ENCODE measurements at places on chromosomes 4 and X. TPM values are rescaled to one million over a fixed set of nuclear protein-coding genes. Genes with fewer than 3 reads are reported as not detected.

GRCh38 chr4:12633053-12633651, 851.0 kb downstream of the RAB28 start:
- peak; percentile 8 for DNase-seq

GRCh38 chr4:127545271-127545670, 87.5 kb upstream of the INTU start:
- DNase-seq: no peak

DNA sequence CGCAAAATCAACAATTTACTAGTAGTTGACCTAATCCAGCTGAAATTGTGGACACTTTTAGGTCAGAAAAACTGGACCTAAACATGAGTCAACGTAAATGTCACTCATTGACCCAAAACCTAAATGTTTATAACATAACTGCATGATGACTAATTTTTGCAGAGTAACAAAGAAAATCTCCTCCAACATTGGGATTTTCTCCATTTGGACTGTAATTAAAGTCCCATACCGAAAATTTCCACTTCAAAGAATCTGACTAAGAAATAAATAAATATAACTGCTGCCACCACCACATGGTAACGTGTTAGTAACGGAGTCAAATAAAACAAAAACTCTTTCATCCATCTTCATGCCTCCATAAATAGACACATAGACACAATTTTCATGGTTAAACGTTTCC, 1.9 kb downstream of the ADGRA3 start:
- DNase-seq: no peak

DNA sequence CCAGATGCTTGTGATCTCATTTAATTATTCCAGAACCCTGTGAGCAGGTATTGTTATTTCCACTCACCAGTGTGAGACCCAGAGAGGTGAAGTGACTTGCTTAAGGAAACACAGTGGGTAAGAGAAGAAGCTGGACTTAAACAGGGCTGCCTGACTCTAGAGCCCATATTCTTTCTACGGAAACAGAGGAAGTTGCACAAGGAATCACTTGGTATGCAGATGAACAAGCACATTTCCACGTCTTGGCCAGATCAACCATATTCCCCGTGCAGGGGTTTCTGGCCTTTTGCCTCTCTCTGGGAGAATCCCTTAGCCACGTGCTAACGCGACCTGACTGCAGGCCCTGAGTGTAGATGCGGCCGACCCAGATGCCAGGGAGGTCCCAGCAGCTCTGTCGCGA, 195.5 kb upstream of the ATP6AP2 start:
- no peak for DNase-seq

DNA sequence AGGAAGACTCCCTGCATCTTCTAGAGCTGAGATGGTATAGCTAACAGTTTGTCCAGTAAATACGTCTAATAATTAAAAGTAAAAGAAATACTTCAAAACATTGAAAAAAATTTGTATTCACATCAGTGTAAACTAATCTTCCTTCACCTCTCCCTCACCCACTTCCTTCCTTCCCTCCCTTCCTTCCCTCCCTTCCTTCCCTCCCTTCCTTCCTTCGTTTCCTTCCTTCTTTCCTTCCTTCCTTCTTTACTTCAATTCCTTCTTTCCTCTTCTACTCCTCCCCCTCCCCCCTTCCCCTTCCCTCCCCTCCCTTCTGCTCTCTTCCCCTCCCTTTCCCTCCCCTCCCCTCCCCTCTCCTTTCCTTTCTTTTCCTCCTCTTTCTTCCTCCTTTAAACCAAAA, 103.7 kb downstream of the POU4F2 start:
- no peak for DNase-seq

GRCh38 chr4:1246901-1247863, 1.7 kb downstream of the CTBP1 start:
- DNase-seq: no peak

DNA sequence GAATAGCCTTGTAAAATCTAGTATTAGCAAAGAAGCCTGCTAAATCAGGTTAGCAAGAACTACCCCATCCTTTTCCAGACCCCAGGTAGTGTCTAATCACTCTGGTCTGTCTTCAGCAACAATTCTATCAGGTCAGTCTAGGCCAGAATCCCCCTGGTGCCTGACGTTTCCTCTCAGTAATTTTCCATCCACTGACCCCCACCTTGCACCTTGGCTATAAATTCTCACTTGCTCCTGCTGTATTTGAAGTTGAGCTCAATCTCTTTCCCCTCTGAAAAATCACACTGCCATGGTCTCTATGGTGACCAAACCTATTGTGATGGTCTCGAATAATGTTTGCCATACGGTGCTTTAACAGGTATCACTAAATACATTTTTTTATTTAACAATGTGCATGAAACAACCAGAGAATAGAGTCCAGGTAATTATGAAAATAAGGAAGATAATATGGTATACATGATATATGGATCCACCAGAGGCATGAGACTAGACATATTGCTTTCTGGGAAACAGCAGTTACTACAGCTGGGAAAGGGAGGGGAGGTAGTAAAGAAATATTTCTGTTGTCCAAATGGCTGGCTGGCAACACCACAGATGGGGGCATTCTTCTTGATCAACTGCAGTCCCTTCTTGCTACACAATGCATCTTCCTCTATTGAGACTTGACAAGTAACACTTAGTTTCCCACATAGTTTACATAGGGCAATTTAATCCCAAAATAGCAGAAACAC, 33.8 kb downstream of the CXCL1 start:
- DNase-seq: no peak

DNA sequence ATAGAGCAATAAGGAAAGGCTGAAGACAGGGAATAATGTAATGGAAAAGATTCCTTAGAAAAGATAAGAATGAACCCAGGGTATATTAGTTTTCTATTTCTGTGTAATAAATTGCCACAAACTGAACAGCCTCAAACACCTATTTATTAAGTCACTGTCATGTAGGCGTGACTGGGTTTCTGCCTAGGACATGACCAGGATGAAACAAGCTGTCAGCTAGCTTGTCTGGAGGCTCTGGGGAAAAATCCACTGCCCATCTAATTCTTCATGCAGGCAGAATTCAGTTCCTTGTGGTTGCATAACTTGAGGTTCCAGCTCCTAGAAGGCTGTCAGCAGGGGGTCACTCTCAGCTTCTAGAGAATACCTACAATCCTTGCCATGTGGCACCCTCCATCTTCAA, 277.7 kb downstream of the TMA16 start:
- no peak for DNase-seq

DNA sequence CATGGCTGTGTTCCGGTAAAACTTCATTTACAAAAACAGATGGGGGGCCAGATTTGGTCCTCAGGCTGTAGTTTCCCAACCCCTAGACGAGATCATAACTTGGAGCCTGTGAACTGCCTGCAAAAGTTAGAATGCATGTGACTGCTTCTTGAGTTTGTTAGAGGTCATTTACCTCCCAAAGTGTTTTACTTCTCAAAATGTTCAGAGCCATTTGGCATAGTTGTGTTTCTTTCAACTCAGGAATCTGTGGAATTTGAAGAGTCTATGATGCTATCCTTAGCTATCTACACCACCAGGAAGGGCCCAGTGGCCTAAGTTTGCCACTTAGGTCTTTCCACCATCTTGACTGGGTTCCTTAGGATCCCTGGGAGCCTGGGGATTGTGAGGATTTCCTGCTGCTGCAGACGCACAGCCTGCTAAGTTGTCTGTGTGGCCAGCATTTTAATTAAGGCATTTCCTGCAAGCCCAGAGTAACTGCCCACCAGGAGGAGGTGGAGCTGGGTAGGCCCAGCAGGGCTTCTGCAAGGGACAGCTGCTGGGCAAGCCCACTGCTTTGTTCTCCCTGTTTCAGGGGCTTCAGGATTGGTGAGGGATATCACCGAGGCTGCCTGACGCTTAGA, 53.1 kb downstream of the CCNI start:
- DNase-seq: no peak

- peak; percentile 6 for DNase-seq
Observed at GRCh38 chr4:2938906-2939305, 24.3 kb downstream of the NOP14 start.

GRCh38 chr4:152369203-152369901, 166.5 kb downstream of the FBXW7 start:
- no peak for DNase-seq

GRCh38 chrX:3191201-3191600, 149.9 kb downstream of the ARSF start:
- no peak for DNase-seq

GRCh38 chr4:132646186-132646585, 502.9 kb upstream of the PCDH10 start:
- DNase-seq: no peak

DNA sequence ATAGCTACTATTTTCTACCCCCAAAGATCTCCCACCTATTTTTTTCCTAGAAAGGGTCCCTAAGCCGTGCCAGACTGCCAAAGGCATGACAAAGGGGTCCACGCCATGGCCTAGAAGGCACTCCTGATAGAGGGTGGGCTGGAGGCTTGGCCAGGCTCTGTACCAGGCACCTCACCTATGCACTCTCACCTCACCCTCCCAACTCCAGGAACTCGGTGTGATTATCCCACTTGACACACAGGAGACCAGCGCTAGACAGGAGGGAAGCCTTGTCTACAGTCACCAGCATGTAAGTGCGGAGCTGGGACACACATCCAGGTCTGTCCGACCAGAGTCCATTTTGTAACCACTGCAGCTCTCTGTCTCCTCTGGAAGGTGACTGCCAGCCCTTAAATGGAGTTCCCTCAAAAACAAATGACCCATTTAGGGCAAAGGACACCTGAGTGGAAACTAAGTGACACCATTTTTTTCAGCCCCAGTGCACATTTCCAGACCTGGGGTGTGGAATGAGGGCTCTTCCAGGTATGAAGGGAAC, 106.4 kb downstream of the RTL5 start:
- no peak for DNase-seq

DNA sequence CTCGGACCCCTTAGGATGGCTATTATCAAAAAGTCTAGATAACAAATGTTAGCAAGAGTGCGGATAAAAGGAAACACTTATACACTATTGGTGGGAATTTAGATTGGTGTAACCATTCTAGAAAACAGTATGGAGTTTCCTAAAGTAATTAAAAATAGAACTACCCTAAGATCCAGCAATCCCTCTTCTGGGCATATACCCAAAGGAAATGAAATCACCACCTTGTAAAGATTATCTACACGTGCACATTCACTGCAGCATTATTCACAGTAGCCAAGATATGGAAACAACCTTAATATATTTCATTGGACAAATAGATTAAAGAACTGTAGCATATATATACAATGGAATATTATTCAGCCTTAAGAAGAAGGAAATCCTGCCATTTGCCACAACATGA, 462.4 kb downstream of the IQCM start:
- no peak for DNase-seq

DNA sequence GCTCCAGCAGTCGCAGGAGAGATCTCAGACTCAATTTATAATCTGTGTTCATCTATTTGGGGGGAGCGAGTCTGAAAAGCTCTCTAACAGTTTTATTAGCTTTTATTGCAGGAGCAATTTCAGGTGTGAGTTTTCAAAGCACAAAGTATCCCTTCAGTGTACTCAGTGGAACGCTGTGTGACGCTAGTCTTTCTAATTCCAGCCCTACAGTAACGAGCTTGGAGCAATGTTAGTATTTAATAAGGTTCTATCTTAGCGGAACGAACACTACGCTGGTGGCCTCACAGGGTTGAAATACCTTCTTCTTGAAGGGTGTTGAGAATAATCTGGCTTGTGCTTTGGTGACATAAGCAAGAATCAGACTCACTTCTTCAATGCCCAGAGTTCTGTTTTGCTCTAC, 8.4 kb downstream of the HS3ST1 start:
- DNase-seq: no peak

DNA sequence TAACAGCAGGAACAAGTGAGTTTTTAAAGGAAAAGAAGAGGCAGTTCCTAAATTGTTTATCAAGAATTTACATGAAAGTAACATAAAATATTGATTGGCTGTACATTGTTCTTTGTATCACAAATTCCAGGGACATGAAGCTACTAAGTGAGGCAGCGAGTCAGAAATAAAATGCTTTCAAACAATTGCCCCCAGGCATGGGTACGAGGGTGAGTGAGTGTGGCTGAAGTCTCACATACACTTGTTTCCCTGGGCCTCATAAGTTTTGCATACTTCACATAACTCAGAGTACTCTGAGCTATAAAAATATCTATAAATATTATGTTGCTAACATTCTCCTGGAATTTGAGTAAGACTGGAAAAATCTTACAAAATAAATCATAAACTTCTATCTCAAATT, 511.6 kb upstream of the PRKX start:
- no peak for DNase-seq

- DNase-seq: no peak
Observed at GRCh38 chr4:99504804-99505502, 5.9 kb upstream of the C4orf17 start.

GRCh38 chrX:28016823-28017222, 35.6 kb upstream of the DCAF8L1 start:
- no peak for DNase-seq

- DNase-seq: no peak
Observed at GRCh38 chr4:152579916-152580315, 44.0 kb upstream of the FBXW7 start.

DNA sequence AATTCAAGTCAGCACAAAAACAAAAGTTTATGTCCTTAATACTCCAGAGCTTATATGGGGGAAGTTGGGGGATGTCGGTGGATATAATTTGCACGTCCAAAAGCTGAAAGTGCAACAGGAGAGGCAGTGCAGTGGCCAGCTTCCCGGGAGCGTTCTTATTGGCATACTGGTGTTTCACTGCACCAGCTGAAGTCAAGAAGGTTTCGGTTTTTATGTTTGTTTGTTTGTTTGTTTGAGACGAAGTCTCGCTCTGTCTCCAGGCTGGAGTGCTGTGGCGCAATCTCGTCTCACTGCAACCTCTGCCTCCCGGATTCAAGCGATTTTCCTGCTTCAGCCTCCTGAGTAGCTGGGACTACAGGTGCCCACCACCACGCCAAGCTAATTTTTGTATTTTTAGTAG, 28.6 kb upstream of the TLR3 start:
- no peak for DNase-seq

DNA sequence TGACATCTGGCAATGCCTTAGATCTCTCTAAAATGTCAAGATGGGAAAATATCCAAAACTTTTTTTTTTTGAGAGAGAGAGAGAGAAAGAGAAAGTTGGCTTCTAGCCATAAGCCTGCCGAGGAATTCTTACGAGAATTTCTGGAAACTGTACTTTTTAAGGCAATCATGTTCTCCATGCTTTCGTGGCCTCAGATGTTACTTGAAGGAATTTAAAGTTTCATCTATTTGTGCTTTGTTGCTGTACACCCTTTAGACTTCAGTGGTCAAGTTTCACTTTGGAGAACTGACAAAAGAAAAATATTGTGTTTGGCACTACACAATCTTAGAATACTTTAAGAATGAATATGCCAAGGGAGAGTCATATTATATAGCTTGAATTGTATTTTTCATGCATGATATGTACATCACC, 53.9 kb downstream of the FAT4 start:
- no peak for DNase-seq

GRCh38 chrX:153400146-153401132, 711 bp downstream of the PNMA6E start:
- no peak for DNase-seq

- DNase-seq: no peak
Observed at GRCh38 chr4:28639747-28640146, 1779.1 kb downstream of the STIM2 start.

CXCL13 gene
- not detected for total RNA-seq

AMER1 gene
- 4.3 TPM for total RNA-seq

DDX53 gene
- not detected for total RNA-seq

RFC1 gene
- 13.9 TPM for total RNA-seq

PTTG2 gene
- not detected for total RNA-seq

SMIM20 gene
- 59.4 TPM for total RNA-seq

COL4A6 gene
- 0.53 TPM for total RNA-seq
